ENCODE measurements at places on chromosomes 3 and 15.

DNA sequence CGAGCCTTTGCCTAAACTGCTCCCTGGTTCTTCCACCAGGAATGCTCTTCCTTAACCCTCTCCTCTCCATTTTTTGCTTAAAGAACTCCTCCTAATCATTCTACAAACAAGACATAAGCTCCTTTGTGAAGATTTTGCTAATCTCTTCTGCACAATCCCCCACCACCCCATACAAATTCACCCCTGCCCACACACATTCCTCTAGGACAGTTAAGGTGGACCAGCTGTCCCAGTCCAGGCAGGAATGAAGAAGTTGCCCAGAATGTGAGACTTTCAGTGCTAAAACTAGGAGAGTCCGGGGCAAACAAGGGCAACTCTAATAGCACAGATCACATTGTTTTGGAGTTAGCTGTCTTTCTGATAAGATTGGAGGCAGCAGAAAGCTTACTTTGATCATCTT is 13.9 kb upstream of the FAM174B start:
- no peak for ATAC-seq

- ATAC-seq = no peak
These were observed 1.7 kb downstream of the NR2E3 start for GRCh38 chr15:71811752-71812735.

DNA sequence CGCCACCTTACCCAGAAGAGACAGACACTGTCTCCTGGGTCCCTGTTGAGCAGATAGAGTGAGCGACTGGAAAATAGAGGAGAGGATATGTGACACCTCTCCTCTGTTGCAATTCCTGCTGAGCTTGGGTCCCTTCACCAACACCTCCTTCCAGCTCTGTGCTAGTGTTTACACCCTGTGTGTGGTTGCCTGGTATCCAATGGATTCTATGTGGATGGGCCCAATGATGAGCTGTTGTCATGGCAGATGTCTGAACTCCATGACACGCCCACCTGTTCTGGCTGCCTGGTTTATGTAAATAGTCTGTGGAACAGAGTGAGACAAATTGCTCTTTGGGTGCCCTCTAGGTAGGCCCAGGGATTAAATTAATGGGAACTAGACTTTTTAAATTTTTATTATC is 23.7 kb downstream of the RBM5 start:
- ATAC-seq = no peak

- ATAC-seq = no peak
These were observed 38.4 kb downstream of the SYNM start for GRCh38 chr15:99143242-99143641.

DNA sequence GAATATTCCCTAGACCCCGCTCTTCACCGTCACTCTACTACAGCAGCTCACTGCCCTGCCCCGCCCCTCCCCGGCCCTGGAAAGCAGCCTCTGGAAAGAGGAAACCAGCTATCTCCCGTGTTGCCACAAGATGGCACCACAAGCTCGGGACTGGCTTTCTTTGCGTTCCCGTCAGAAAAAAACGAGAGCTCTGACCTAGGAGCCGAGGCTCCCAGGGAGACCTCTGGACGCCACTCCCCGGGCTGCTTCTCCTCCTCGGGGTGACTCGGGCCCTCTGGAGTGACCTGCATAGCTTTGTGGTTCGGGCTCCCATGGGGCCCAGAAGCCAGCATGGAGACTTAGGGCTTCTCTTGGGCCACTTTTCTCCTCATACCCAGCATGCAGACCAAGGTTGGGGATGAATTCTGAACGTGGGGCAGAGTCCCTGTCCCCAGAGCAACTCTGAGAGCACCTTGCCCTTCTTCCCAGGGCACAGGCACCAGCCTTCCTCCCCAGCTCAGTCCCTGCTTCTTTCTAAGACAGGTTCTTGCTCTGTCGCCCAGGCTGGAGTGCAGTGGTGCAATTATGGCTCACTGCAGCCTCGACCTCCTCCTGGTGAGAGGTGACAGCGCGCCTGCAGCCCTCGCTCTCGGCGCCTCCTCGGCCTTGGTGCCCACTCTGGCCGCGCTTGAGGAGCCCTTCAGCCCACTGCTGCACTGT is 19.0 kb downstream of the STOML1 start:
- peak; percentile 86 for ATAC-seq

DNA sequence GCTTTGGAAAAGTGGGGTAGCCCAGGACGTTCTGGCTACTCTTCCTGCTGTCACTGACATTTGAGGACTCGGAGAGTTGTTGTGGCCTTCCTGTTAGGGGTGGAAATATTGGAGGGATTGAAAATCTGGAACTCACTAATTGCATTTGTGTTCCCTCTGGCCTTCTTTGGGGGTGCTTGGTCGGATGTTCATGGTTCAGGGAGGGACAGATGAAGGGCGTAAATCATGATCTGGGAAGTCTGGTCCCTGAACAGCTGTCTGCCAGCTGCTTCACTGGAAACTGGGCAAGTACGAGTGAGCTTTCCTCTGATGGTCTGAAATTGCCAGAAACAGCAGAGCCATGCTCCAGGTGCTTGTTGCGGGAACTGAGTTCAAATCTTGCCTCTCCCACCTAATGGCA is 327.8 kb upstream of the C2CD4B start:
- ATAC-seq = no peak

DNA sequence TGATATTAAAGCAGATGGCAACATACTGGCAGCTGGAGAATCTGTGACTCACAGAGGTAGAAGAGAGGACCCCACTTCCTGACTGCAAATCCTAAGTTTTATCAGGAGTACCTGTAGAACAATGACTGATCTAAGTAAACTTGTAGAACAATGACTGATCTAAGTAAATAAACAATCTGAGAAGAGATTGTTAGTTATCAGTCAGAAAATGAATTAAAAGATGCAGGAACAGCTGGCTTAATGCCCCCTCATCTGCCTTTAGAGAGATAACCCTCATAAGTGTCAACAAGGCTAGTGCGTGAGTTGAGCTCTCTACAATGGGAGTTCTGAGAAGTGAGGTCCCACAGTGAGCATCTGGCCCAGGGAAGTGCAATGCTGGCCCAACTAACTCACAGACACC is 14.6 kb downstream of the ACAD11 start:
- no peak for ATAC-seq
